ENCODE measurements at places on chromosomes 1 and 21.
A peak's percentile ranks its signal among the peaks of the same experiment; 100 is the strongest.

- peak; percentile 73 for DNase-seq
These were observed 621.5 kb upstream of the ADGRL2 start for GRCh38 chr1:81179242-81179641.

- no peak for DNase-seq
These were observed 45.5 kb upstream of the ETS2 start for GRCh38 chr21:38760017-38760761.

- DNase-seq: no peak
These were observed 42.6 kb upstream of the A3GALT2 start for GRCh38 chr1:33363470-33363861.

DNA sequence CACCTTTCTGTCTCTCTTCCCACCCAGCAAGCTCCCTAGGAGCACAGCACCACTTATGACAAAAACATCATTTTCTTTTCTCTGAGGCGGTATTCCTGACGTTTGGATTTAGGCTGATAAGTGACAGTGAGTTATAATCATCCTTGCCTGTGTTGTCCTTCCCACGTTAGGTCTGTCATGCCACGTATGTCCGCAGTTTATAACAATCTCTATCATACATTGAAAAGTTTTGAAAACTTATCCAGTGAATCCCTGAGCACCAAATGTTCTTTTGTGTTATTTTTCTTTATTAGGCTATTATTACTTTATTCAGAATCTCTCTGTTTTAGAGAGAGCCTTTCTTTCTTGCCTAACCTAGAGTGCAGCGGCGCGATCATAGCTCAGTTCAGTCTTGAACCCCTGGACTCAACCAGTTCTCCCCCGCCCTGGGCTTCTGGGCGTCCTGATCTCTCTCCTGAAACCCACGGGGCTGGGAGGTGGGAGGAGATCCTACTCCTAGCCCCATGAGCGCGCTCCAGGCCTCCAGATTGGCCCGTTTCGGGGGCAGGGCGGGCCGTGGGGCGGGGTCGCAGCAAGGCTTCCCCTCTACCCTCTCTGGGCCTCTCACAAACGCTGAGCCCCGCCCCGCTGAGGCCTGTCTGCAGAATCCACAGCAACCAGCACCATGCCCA, at the start of gene GSTM2:
TSS of gene GSTM2 (plus strand) at position 606 of the 671 bp plus-strand sequence. CDS start at position 665, 59 bp downstream.
- no peak for DNase-seq

DNA sequence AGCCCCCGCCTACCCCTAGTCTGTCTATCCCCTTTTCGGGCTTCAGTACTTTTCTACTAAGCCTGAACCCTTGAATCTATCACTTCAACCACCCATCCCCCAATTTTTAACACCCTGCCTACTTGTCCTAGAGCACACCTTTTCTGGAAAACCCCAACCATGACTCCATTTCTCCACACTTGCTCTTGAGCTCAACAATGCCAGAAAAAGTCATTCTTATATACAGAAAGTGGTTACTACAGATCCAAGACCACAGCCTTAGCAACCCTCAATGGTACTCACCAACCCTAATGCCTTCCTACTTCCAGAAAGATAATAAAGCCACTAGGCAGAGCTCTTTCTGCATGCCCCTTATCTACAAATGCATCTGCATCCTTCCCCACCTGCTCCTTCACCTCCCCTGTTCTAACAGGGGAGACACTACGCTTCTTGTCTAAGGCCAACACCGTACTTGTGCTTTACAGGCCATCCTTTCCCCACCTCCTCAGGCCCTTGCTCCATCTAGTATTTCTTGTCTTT, 41.2 kb downstream of the DMAP1 start:
- no peak for DNase-seq
